Small intestine (tissue), 16 donors: ENCODE measurements at places on chromosomes 2 and 18. TPM values are rescaled to one million over a fixed set of nuclear protein-coding genes. Genes with fewer than 3 reads are reported as not detected.

- no peaks in the 10 kb centered on the region for H3K4me1 ChIP-seq
- peak overlapping the region; percentile 55 for H3K4me3 ChIP-seq
- H3K36me3 ChIP-seq = no peaks in the 10 kb centered on the region
- peak overlapping the region; percentile 64 for H3K27ac ChIP-seq
These were observed 508 bp downstream of the CD8A start for GRCh38 chr2:86790134-86790675.

PDK1 gene
- 2.7 TPM for polyA plus RNA-seq

GRCh38 chr2:164625378-164625971, 4.2 kb upstream of the GRB14 start:
- no peak for DNase-seq
- no peak overlapping the region for H3K27ac ChIP-seq
- no peaks in the 10 kb centered on the region for H3K36me3 ChIP-seq
- H3K4me3 ChIP-seq = no peak overlapping the region

GRCh38 chr18:74869904-74870863, 272.5 kb downstream of the ZNF407 start:
- H3K4me3 ChIP-seq = no peak overlapping the region
- no peaks in the 10 kb centered on the region for H3K27me3 ChIP-seq
- H3K27ac ChIP-seq = no peak overlapping the region
- no peaks in the 10 kb centered on the region for H3K4me1 ChIP-seq
- H3K36me3 ChIP-seq = no peaks in the 10 kb centered on the region
- DNase-seq = no peak

DNA sequence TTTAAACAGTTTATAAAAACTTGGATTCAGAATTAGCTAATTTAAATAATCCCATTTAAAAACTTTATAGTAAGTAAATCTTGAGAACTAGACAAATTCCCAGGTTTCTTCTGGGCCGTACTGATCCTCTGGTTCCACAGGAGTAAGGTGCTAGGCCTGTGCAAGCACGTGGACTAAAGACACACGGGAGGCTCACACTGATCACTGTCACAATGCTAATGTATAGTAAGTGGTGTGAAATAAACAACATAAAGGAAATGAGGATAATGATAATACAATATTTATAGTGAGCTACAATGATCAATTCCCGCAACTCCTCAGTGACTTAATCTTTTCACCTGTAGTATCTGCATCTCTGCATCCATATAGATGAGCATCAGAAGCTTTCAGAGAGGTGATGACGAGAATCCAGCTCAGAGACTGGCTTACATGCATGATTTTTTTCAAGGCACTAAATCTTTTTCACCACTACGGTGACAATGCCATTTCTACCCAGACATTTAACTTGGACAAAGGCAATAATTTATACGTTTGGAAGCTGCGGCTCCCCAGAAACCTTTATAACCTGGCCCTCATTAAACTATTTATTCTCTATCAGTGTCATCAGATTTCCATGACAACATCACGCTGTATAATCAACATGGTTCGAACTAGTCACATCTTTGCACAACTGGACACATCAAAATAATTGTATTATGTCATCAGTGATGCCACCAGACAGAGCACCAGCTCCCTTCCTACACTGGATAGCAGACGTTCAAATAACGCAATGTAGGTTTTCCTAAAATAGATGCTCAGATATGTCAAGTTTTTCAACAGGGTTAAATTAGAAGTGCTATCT, 196.2 kb downstream of the ZNF385B start:
- no peak overlapping the region for H3K4me3 ChIP-seq
- no peak for DNase-seq
- H3K36me3 ChIP-seq = no peaks in the 10 kb centered on the region
- no peaks in the 10 kb centered on the region for H3K27me3 ChIP-seq
- H3K4me1 ChIP-seq = no peaks in the 10 kb centered on the region

GRB14 gene
- polyA plus RNA-seq = 0.45 TPM

- DNase-seq = no peak
- no peak overlapping the region for H3K4me3 ChIP-seq
- no peaks in the 10 kb centered on the region for H3K4me1 ChIP-seq
- no peaks in the 10 kb centered on the region for H3K27me3 ChIP-seq
- no peaks in the 10 kb centered on the region for H3K36me3 ChIP-seq
- no peak overlapping the region for H3K27ac ChIP-seq
These were observed 112.1 kb downstream of the UPP2 start for GRCh38 chr2:158213773-158214172.

GRCh38 chr2:36706021-36706876, 9.7 kb downstream of the VIT start:
- no peaks in the 10 kb centered on the region for H3K4me1 ChIP-seq
- no peak overlapping the region for H3K27ac ChIP-seq
- no peak for DNase-seq

DNA sequence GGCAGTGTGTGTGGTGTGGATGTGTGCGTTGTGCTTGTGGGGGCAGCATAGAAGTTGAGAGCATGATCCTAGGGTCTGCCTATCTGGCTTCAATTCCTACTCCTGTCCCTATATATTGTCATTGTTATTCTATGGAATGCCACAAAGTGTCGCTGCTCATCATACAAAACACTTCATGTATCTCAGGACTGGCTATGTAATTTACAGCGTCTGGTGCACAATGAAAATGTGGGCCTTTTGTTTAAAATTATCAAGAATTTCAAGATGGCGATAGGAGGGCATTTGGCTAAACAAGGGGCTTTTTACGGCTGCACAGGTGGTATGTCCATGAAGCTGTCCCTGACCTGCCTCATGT, 3.4 kb downstream of the SERPINB2 start:
- peak; percentile 2 for DNase-seq
- H3K27ac ChIP-seq = no peak overlapping the region
- H3K27me3 ChIP-seq = no peaks in the 10 kb centered on the region
- H3K4me3 ChIP-seq = no peak overlapping the region
